ENCODE measurements at places on chromosomes 1 and 21. TPM values are rescaled to one million over a fixed set of nuclear protein-coding genes. Genes with fewer than 3 reads are reported as not detected.

Gene RBBP5
- 16.4 TPM for total RNA-seq

Gene SHE
- total RNA-seq = not detected

Gene SPATA1
- total RNA-seq = 3.5 TPM

Gene VANGL1
- 1.7 TPM for total RNA-seq

Gene SELE
- not detected for total RNA-seq
